Stimulated activated CD8-positive, alpha-beta memory T cell treated with anti-CD3 and anti-CD28 coated beads, Interleukin-7, amount 100 ng/mL, for 1 hour (primary cell): ENCODE measurements at places on chromosomes 5 and 9.

DNA sequence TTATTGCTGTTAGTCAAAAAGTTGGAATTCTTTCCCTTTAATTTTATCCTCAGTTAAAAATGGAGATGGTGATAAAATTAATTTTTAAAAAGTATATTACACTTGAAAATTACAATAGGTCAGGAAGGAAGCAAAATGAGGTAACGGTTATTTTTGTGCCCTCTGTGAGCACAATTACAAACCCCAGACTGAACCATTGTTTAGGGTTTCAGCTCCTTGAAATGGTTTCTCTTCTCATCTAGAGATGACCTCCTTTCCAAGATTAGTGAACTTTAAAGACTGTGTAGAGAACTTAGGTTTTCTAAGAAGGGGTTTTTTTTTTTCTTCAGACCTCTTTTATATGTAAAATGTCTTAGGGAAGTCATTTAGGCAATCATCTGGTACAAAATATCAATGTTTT, 126.2 kb upstream of the CHD1 start:
- no peak for DNase-seq

DNA sequence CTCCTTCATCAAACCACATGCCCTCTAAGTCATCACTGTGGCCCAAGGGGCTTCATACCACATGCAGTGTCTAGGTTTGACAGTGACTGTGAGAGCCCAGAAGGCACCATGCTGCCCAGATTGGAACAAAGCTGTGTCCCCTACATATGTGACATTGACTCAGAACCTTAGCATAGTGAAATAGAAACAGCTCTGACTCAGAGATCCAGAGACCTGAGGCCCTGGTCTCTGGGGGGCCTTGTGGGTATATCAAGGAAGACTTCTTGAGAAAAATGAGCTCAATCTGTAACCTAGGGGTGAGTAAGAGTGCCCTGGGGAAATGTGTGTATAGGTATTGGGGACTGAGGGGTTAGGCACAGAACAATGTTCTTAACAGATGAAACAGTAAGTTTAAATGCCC, 7.1 kb upstream of the ENTREP1 start:
- no peak for DNase-seq

DNA sequence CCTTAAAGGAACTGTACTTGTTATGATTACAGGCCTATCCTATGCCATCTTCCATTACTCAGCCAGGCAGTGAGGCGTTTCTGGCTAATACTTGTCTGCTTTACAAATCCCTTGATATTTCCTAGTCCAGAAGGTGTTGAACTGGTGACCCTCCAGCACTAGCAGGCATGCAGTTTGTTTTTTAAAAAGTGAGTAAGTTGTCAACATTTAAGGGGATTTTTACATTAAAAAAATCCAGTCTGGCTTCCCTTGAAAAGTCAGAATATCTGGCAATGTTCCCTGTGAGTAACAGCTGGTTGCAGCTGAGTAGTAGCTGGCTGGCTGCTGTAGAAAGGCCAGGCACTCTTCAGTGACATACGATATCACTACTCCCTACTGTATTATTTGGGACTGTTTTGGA, 21.8 kb downstream of the GRIN3A start:
- DNase-seq: no peak

DNA sequence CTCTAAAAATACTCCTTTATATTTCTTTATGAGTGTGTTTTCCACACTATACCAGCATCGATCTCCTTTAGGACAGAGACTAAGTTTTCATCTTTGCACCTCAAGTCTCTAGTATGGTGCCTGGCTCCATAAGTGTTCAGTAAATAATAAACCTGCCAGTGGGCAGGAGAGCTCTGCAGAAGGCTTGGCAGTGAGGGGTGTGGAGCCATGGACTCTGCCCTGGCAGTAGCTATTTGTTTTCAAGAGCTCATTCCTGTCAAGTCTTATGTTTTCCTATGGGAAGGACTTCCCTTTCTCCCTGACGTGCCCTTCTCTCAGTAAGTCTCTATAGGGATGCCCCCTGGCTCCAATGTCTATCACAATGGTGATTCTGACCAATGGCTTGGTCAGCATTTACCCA, 252.2 kb downstream of the PIK3R1 start:
- DNase-seq: no peak

DNA sequence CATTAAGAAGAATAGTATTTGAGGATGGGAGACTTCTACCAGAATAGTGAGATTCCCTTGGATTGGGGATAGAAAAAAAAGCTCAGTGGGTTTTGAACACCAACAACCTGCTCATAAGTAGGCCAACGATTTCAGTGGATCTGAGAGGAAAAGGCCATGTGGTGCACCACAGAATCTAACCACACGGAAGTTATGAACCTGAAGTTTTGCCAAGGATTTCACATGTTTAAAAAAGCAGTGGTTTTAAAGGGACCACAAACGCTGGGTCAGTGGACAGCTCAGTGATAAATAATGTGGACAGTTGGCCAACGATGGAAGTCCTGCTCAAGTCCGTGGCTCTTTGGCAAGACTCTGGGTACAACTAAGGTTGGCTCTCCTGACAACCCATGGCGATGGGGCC, 107.2 kb upstream of the TXNDC8 start:
- no peak for DNase-seq

- no peak for DNase-seq
These were observed at the start of gene PCDHB12 for GRCh38 chr5:141208478-141208877. TSS of gene PCDHB12 (plus strand) at chr5:141208719. CDS start at chr5:141208908, 189 bp downstream.

DNA sequence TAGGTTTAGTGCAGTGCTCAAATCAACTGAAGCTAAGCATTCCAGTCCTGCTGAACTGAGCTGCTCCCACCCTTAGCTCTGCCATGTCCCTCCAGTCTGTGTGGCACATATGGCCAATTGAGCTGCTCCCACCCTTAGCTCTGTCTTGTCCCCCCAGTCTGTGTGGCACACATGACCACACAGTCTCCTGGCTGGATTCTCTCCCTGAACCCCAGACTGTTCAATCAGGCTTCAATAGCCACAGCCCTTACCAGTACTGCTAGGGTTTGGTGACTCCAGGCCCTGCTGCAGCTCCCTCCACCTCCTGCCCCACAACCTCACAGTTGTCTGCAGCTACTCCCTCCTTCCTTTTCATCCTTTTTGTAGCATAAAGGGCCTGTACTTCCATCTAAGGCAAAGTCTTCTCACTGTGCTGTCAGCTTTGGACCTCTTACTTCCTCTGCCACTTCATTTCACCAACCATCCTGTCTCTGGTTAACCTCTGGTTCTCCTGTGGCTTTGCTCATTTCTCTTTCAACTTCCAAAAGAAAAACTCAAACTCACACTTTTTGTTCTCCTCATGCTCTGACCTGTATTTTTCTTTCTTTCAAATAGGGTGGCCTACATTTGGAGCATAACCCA, 50.8 kb downstream of the ADAMTS12 start:
- DNase-seq: no peak

GRCh38 chr5:71631070-71631469, 43.9 kb downstream of the MCCC2 start:
- DNase-seq: no peak

GRCh38 chr9:92438900-92439526, 14.7 kb upstream of the OMD start:
- DNase-seq: no peak

DNA sequence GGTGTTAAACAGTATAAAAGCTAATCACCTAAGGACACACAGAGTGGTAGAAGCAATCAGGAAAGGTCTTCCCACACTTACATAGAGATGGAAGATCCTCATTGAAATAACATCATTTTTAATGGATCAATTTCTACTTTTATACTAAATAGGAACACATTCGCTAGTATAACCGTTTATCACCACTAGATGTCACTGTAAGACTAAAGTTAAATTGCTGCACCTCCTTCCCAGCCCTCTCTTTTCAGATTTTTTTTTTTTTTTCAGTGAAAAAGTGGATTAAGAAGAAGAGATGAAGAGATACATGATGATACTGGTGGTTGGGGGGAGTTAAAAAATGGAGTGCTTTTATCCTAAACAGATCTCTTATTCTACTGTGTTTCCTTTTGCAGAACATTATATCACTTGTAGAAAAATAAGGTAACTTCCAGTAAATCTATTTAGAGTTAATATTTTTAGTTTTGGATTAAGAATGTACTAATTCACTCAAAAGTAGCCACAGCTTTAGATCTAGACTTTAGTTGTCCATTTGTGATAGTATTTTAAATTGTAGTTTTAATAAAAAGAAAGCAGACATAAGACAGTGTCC, 116.9 kb upstream of the ARRDC3 start:
- DNase-seq: no peak

- no peak for DNase-seq
These were observed 75.7 kb downstream of the FBXL7 start for GRCh38 chr5:15575666-15576065.

GRCh38 chr5:141402553-141403243, at the start of gene PCDHGA9:
TSS of gene PCDHGA9 (plus strand) at chr5:141402778. CDS start at chr5:141402953, 175 bp downstream.
- no peak for DNase-seq

GRCh38 chr5:149810856-149811255, 80.7 kb downstream of the PPARGC1B start:
- DNase-seq: no peak
